Frontal cortex (tissue), 4 donors: ENCODE measurements at places on chromosomes 5 and 9.

DNA sequence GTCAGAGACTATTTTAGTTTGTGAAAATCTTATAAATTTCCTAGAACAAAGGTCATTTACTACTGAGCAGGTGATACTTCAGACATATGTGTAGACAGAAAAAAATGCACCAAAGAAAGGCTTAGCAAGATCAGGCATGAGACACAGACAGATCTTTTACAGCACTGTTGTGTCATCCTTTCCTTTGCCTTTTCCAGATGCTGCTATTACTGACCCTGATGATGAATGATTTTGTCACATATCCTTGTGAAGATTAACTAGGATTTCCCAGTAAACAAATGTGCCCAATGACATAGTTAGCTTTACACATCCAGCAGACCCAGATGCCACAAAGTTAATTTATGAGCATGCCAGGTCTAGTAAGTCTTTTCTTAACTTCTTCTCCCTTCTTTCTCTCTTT, 68.2 kb downstream of the DMRTA1 start:
- no peak for DNase-seq

- peak; percentile 89 for DNase-seq
These were observed 1.8 kb upstream of the ENTPD2 start for GRCh38 chr9:137055385-137056364.

DNA sequence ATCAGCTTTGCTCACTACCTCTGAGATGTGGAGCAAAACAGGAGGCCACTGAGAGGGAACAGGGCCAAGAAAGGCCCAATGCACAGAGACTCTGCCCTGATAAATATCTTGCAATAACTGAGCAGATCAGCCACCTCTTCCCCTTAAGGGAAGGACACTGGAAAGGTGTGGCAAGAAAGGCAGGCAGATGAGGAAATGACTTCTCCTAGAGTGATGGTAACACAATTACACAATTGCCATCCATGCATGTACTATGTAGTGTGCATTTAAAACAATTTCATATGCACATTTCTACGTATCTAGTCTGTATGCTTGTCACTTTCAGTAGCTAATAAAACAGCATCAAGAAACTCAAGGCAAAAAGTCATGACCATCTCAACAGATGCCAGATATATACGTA, 322.5 kb downstream of the DRD1 start:
- DNase-seq, result no peak

DNA sequence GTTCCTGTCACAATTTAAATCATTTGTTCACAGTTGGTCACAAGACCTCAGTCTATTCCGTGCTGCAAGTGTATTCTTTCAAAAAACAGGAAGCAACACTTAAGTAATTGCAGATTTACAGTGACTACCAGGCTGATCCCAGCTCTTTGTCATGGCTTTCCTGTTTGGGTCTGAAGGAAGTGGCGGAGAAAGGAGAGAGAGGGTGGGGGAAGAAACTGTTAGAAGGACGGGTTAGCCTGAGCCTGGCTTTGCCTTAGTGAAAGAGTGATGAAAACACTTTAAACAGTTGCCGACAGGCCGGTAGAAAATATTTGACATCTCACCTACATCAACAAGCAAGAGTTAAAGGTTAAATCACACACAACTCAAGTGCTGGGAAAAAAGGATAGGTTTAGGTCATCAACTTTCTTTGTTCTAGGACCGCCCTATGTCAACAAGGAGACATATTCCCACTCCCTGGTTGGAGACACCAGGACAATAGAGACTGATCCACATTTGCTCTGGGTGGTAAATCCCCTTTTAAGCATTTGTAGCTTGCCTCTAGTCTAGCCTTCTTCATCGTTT, 102.2 kb upstream of the DAB2 start:
- no peak for DNase-seq

DNA sequence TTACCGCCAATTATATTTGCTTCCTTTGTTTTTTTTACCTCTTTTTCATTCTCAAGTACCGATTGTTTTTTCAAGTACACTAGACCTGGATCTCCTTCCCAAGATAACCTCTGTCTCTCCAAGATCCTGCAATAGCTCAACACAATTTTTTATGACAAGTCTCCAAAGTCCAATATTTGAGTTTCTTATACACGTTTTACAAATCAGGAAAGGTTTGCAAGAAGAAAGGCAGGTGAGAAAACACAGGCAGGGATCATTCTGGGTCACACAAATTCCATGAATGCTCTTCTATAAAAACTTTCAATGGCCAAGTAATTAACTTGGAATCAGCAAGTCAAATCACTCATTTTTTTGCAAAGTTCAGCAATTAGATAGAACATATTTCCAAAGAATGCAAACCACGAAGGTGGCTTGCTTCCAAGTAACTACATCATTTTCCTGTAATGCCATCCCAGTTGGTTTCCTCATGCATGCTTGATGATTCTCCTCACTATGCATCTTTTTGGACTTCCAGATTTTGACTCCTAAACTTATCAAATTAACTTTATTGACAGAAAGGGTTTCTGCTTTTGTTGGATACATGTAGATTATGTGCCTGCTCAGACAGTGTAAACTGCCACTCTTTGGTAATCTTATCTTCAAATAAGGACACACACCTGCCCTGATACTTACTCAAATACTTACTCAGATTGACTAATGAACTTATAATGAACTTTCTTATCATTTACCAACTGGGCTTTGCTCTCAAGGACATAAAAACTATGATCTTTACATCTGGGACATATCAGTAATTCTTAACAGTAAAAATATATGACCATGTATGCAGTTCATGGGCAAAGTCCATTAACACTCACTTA, 24.7 kb upstream of the IFNE start:
- DNase-seq, result no peak

GRCh38 chr9:70392189-70392588, 22.3 kb downstream of the KLF9 start:
- no peak for DNase-seq

GRCh38 chr5:40166802-40167201, 512.9 kb upstream of the PTGER4 start:
- DNase-seq, result no peak

DNA sequence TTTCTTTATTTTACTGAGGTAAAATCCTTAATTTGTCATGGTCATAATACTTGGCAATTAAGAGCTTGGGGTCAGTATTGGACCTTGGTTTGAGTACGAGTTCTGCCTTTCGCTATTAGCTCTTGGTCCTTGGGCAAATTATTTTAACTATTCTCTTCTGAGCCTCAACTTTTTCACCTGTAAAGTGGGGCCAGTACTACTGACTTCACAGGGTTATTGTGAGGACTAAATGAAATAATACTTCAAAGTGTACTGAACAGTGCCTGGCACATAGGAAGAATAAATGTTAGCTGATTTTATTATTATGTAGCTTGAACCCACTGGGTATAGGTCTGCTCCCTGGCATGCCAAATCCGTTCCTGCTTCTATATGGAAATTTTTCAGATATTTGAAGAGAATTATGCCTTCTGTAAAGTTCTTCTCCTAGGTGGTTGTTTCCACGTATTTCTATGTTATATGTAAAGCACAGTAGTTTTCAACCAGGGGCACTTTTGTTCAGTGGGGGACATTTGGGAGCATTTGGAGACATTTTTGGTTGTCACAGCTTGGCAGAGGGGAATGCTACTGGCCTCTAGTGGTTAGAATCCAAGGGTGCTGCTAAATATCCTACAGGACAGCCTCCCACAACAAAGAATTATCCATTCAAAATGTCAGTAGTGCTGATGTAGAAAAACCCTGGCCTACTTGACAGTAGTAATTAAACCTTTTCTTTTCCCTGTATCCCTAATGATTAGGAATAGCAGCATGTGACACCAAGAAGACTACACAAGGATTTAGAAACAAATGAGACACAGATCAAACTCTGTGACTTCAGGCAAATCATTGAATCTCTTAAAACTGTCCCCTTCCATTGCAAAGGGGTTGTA, 4.5 kb downstream of the RCL1 start:
- no peak for DNase-seq
